ENCODE measurements at places on chromosomes 2 and 18.

DNA sequence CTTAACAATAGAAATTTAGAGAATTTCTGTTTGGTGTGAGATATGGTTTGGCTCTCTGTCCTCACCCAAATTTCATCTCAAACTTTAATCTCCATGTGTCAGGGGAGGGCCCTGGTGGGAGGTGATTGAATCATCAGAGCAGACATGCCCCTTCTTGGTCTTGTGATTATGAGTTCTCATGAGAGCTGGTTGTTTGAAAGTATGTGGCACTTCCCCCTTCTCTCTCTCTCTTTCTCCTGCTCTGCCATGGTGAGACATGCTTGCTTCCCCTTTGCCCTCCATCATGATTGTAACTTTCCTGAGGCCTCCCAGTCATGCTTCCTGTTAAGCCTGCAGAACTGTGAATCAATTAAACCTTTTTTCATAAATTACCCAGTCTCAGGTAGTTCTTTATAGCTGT is 524.7 kb upstream of the ACVR2A start:
- no peak for DNase-seq

DNA sequence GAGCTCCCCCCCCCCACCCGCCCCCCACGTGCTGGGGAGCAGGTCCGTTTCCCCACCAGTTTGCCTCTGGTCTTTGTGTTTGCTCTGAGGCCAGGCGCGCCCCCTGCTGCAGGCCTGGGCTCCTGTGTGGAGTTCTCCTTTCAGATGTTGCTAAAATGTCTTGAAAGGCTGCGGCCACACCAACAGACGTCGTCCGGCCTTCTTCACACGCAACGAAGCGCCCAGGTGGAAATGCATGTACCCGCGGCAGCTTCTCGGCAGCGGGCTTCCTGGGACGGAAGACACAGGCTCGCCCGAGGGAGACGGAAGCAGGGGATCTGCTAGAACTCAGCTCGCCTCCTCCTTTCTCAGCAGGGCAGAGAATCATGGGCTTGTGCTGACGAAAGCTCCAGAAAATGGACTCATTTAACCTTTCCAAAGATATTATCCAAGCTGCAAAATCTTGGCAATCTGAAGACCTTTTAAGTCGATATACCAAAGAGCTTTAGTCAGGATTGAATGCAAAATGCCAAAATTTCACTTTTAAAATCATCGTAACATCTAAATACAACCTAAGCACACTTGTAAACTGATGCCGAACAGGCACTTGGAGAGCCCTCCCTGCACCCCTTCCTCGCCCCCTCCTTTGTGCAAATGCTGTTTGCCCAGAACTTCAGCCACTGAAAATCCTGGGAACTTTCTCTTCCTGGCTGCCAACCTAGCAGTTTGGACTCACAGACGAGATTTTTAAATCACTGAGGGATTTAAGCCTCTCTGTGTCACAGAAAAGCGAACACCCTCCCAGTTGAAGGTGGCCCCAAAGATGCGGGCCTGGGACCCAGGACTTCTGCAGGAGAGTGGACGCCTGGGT is 125.5 kb upstream of the ZNF516 start:
- peak; percentile 21 for DNase-seq

DNA sequence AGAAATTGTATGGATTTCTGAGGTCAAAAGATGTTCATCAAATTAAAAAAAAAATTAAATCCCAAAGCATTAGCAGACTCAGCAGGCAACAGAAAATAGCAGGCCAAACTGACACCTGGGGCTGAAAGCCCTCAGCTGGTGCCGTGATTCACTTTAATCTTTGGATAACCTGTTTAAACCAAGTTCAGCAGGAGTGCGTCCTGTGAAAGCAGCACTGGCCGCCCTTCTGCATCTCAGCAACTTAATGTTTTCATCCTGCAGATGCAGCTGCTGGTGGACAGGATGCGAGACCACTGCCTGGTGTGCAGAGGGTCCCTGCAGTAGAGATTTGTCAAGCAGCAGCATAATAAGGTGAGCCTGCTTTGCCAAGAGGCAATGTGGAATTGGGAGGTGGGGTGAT is 41.2 kb downstream of the CCDC68 start:
- DNase-seq, result no peak

DNA sequence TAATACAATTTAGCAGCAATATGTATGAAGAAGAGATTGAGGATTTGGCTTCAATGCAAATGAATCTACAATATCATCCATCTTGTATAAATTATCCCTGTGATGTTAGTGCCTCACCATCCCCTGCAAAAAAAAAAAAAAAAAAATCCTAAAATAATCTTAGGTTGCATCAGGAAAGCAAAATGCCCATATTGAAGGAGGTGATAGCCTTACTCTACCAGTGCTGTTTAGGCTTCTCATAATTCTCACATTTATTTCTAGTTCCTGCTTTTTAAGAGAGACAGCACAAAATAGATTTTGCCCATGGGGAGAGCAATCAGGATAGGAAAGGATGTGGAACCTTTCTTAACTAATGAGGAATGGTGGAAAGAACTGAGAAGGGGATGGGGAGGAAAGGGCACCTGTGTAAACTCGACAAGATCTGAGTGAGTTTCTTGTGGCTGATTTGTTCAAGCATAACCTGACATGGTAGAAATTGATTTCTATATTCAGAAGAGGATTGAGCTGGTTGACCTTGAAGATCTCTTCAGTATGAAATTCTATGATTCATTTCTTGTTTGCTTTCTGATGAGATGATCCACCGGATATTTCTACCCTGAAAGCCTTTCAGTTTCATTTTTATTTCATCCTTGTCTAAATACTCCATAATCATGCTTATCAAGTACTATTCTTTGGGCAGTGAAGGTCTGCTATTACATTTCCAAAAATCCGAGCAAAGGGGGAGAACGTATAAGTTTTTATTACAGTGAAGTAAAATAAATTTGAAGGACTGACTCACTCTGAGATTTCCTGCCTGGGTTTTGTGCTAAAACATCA is 391.2 kb downstream of the PTPRM start:
- DNase-seq, result no peak

- no peak for DNase-seq
These were observed 290.8 kb downstream of the CCDC85A start for GRCh38 chr2:56474412-56475158.

DNA sequence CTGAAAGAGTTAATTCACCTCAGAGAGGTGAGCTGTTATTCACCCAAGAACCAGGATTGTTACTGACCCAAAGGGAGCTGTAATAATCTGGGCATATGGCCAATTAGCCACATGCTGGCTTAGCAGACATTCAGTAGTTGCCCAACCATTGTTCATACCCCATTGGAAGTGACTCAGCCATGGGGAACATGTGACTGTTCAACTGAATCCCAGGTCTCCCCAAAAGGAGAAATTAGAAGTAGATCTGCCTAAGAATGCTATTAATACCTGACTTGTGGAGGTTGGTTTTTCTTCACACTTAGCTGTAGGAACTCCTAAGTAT is 272.6 kb upstream of the UBE2E3 start:
- no peak for DNase-seq

GRCh38 chr2:71669058-71669456 is 215.7 kb downstream of the DYSF start:
- no peak for DNase-seq

DNA sequence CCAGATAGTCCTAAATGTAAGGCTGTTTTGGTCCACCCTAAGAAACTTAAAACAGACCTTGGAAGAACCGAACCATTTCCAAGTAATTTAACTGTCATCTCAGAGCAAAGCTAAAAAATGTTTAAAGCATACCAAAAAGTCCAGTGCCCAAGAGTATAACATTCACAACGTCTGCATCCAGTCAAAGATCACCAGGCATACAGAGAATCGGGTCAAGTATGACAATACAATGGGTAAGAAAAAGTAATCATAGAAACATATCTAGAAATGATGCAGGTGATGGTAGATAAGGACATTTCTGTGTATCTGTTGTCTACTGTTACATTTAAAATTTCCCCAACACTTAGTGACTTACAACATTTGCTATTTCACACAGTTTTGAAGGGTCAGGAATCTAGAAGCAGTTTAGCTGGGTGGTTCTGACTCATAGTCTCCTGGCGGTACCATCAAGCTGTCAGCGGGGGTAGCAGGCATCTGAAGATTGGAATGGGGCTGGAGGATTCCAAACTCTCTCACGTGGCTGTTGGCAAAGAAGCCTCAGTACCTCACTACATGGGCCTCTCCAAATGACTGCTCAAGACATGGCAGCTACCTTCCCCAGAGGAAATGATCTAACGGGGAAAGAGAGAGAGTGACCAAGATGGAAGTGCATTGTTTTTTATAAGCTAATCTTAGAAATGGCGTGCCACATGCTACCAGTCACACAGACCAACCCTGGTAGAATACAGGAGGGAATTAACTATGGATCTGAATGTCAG is 36.6 kb upstream of the DYNC2LI1 start:
- DNase-seq, result no peak

GRCh38 chr18:21853016-21853415 is 112.4 kb downstream of the MIB1 start:
- no peak for DNase-seq
